Right ventricle myocardium inferior (tissue), 1 donor: ENCODE measurements at places on chromosomes 7 and 10.

DNA sequence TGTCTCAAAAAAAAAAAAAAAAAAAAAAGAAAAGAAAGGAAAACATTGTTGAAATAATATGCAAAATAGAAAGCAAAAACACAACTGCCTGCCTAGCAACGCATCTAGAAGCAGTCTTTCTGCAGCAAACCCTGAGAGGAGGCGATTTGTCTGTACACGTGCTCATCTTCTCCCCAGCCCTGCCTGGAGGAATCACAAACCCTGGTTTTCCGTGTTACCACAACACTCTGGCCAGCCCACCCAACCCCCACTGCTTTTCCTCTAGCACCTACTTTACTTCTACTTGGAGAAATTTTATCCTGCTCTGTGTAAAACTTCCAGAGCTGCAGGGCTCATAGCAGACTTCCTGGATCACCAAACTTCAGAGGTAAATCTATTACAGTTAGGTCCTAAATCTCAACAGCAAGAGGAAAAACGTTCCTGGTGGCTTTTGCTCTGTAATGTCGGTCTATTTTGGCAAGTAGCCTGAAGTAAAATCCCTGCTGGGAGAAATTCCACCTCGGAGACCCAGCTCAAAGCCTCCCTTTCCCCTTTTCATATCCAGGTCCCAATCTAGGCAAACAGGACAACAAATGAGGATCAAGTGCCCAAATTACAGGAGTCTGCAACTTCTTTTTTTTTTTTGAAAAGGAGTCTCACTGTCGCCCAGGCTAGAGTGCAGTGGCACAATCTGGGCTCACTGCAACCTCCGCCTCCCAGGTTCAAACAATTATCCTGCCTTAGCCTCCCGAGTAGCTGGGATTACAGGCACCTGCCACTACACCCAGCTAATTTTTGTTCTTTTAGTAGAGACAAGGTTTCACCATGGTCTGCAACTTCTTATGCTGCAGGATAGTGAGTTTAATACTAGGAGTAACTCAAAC is 91.6 kb downstream of the DNMBP start:
- no peak for DNase-seq

DNA sequence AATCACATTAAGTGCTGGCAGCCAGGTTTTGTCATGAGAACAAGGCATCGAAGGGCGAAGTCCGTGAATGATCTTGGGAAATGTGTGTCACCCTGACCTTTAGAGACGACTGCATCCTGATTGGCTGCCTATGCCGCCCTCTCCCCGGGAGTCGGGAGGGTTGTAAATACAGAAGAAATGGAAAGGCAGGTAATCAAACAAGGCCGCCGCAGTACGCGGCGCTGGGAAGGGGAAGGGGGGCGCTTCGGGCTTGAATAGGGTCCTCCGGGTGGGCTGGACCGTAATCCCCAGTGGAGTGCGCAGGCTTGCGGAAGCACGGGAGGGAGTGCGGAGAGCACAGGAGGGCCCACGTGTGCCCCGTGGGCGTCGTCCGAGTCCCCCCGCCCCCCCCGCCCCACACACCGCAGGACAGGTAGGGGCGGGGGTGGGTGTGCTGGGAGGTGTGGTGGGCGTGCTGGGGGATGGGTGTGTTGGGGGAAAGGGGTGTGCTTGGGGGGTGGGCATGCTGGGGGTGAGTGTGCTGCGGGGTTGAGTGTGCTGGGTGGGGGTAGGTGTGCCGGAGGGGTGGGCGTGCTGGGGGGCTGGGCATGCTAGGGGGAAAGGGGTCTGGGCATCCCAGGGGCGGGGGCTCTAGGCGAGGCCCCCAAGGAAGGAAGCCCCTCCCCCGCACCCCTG is 169.4 kb downstream of the ARHGAP12 start:
- DNase-seq = no peak

GRCh38 chr10:59012839-59013238 is 163.6 kb upstream of the PHYHIPL start:
- DNase-seq = no peak

DNA sequence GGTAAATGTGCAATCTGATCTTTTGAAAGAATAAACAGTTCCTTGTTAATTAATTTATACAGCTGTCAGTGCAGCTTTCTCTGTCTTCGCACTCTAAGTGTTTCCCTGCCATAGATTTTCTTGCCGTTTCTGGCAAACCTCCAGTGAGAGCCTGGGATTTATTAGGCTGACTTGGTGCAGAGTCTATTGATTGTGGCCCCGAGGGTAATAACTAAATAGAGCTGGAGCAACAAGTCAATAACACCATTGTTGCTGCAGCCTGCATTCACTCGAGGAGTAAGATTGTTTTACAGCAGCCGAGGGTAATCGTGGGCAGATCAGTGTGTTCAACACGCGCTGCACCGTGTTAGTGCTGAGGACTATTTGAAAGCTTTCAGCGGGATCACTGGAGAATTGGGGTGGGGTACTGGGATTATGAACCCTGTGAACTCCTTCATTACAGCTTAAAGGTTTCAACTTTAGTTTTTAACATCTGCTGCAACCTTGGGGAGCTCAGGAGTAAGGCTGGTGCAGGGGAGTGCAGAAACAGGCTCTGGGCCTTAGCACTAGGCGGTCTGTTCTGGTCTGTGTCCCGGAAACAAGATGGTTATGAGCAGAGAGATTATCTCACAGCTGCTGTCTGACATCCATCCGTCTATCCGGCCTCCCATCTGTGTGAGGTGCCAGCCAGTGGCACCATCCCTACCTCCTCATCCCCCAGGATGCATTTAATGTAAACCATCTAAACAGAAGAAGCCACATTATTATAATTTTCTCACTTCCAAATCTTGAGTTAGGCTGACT is 174.0 kb upstream of the TCF7L2 start:
- DNase-seq = no peak

DNA sequence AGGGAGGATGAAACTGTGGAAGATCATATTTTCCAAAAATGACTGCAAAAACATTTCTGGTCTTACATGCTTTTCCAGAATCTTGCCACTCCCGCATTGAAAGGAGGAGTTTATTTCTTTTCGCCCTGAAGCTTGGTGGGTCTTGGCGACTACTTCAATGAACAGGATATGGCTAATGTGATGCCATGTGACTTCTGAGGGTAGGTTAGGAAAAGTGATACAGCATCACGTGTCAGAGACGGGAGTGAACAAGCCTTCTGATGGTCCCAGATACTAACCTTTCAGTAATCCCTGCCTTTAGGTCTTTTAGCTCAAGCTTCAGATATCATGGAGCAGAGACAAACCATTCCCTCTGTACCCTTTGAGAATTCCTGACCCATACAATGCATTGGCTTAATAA is 192.2 kb upstream of the HPS1 start:
- no peak for DNase-seq

GRCh38 chr10:29343607-29344038 is 54.8 kb downstream of the LYZL1 start:
- DNase-seq = no peak

GRCh38 chr10:28796606-28797512 is 119.5 kb downstream of the BAMBI start:
- peak; percentile 73 for DNase-seq

GRCh38 chr7:134184767-134185166 is 57.6 kb downstream of the LRGUK start:
- no peak for DNase-seq
